ENCODE measurements at places on chromosomes 5 and 9.

- no peak for DNase-seq
Observed at GRCh38 chr9:27379311-27380251, 82.6 kb upstream of the EQTN start.

- DNase-seq: no peak
Observed at GRCh38 chr5:609506-609905, 2.6 kb upstream of the CEP72 start.

GRCh38 chr5:139880416-139881142, 85.0 kb downstream of the PSD2 start:
- no peak for DNase-seq

DNA sequence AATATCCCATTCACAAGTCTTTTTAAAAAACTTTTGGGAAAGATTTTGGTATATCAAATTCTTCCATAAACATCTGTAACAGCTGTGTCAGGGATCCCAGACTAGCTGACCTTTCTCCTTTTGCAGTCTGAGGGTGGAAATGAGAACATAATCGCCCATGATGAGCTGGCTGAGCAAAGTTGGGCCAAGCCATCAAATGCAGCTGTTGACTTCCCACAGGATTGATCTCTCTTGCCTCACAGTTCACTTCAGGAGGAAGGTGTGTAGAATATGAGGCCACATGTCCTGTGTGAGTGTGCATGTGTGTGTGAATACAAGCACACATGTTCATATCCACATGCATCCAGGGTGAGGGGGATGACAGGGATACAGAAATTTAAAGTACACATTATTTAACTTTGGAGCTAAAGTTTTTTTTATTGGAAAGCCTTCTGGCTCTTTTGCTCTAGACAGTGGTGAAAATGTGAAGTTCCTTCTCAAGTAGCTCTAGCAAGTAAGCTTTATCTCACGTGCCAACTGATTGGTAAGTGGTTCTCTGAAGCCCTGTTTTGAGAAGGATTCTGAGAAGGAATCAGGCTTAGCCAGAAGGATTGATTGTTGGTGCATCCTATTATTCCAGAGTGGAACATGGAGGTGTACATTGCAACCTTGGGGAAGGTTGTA, 468.8 kb upstream of the DMAC1 start:
- DNase-seq: no peak

GRCh38 chr5:25362799-25363198, 718.0 kb upstream of the CDH10 start:
- no peak for DNase-seq

- no peak for DNase-seq
Observed at GRCh38 chr5:92944337-92944736, 636.7 kb downstream of the NR2F1-AS1 start.

- peak; percentile 29 for DNase-seq
Observed at GRCh38 chr5:65672796-65673195, 48.0 kb downstream of the SHLD3 start.

DNA sequence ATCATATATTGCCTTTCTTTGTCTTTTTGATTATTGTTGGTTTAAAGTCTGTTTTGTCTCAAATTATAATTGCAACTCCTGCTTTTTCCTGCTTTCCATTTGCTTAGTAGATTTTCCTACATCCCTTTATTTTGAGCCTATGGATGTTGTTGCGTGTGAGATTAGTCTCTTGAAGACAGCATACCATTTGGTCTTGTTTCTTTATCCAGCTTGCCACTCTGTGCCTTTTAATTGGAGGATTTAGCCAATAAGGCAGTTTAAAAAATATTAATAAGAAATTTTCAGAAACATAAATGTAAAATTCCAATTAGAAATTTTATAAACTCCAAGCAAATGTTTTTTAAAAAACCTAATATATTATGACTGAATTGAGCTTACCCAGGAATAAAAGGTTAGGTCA, 24.0 kb downstream of the BTNL8 start:
- no peak for DNase-seq

DNA sequence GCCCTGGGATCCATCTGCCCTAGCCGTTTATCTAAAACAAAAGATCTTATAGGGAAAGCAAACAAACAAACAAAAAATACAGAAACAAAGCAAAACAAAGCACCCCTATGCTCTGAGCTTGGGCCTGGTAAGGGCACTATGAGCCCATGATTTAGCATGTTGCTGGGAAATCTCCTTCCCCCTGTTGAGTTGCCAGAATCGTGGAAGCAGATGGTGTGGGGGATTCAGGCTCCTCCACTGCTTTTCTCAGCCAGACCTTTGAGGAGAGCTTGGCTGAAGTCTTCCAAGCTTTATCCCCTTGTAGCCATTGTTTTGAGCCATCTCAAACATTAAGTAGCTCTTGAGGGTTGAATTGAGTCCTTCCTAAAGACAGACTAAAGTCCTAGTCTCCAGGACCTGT, 29.9 kb downstream of the TMC1 start:
- DNase-seq: no peak

DNA sequence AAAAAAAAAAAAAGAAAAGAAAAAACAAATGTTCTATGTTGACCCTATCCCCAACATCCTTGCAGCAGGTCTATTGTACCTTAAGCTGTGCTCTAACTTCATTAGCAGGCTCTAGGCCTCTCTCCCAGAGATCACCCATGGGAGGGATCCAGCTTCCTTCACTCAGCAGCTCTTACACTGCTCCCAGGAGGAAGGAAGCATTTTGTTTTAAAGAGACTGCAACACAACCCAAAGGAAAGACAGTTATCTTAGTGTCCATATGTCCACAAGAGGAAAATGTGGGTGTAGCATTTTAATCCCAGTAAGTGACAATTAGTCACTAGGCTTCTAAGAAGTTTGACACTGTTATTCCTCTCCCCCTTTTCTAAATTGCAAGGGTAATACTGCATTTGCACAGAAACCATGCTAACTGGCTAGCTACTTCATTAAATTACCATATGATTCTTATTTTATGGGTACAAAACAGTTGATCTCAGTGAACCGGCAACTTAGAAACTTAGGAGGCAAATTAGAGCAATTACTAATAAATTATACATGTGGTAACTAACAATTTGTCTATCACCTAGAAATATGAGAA, 58.8 kb downstream of the MARCHF3 start:
- DNase-seq: peak; percentile 36

DNA sequence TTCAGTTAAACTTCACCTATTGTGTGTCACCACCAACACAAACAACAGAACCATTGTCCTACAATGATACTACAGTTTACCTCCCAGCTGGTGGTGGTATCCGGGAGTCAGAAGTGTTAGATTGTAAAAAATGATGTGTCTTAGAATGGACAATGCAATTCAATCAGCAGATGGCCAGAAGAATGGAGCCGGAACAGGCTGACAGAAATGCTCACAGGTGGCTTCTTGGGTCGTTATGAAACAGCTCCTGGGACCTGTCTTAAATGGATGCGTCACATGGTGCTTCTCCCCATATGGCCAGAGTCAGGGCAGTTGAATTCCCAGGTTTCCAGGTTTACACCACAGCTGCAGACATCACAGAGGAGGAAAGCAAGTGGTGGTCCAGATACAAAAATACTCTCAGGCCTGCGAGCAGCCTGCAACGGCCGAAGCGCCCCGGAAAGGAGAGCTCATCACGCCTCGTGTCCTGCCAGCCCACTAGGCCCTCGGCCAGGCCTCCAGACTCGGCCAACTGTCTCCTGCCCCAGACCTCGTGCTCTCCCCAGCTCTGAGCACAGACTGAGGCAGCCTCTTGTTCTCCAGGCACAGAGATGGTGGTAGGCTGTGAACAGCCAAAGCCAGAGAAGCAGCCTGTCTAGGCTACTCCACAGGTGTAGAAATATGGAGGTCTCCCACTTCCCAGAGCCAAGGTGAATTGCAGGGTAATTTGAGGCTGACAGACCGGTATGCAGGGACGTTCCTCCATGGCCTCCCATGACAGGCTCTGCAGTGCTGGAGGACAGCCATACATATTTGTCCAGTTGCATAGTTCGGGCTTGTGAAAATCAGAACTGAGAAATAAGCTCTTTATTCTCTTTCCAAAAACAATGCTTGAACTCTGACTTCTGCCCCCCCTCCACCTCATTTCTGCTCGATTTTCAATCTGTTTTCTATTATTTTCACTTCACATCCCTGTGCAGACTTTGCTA, 98.5 kb upstream of the SPATA31C2 start:
- DNase-seq: peak; percentile 80

DNA sequence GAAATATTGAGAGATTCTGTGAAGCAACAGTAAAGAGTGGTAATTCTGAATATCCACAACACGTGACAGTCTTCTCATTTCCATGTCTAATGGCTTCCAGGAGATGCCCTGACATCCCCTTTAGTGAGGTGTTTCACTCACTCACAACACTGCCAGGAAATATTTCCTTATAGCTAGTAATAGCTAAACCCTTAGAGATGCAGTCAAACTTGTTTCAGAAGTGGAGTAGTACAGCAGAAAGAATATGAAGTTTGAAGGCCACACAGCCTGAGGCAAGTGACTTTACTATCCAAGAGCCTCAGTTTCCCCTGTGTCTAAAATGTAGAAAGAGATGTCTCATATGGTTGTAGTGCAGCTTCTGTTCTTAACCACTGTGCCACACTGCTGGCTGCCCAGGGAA, 139.2 kb downstream of the CDK5RAP2 start:
- DNase-seq: no peak

GRCh38 chr5:44697025-44697424, 111.7 kb upstream of the MRPS30 start:
- DNase-seq: no peak

GRCh38 chr5:155044591-155044990, 31.0 kb downstream of the KIF4B start:
- no peak for DNase-seq

GRCh38 chr9:6889868-6890267, 132.1 kb downstream of the KDM4C start:
- DNase-seq: no peak

- DNase-seq: peak; percentile 84
Observed at GRCh38 chr9:38362852-38363588, 29.5 kb upstream of the ALDH1B1 start.

DNA sequence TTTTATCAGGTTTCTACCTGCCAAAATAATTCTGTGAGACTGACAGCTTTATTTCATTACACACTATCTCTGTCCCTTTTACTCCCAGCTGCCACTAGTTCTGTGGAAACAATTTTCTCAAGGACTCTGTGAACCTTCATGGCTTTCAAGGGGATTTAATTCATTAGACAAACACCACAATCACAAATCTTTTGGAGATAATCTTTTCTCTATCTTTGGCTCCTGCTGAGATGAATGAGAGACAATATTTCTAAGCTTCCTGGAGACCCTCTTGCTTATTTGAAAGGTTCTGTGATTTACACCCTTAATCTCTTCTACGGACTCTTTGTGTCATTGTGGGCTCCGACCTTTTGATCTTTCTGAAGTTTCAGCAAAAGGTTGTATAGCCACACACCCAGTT, 222.6 kb downstream of the PRDM9 start:
- no peak for DNase-seq

GRCh38 chr5:3818624-3819023, 223.0 kb downstream of the IRX1 start:
- DNase-seq: no peak

DNA sequence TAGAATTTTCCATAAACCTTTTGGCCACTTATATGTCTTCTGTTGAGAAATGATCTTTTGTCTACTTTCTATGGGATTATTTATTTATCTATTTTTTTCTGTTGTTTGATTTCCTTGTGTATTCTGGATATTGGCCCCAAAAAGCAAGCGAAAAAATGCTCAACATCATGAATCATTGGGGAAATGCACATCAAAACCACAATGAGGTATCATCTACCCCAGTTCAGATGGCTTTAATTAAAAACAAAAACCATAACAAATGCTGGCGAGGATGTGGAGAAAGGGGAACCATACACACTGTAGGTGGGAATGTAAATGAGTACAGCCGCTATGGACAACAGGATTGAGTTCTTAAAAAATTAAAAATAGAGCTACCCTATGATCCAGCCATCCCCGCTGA, 125.0 kb upstream of the LPCAT1 start:
- peak; percentile 52 for DNase-seq

- DNase-seq: no peak
Observed at GRCh38 chr9:118423021-118423420, 718.8 kb downstream of the TLR4 start.

DNA sequence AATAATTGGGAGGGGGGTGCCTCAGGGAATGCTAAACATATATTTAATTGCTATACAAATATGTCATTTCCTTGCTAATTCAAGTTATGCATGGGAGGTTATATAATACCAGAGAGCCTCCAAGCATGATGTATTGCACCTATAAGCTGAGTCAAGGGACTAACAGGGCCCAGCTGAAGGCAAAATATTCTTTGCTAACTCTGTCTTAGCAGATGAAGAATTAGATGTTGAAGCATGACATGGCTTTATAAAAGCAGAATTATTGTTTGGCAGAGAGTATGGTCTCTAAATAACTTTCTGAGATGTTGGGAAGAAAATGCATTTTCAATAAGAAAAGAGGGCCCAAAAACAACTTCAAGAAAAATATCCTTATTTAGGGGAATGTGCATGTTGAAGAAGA, 60.4 kb downstream of the SGCD start:
- DNase-seq: no peak

DNA sequence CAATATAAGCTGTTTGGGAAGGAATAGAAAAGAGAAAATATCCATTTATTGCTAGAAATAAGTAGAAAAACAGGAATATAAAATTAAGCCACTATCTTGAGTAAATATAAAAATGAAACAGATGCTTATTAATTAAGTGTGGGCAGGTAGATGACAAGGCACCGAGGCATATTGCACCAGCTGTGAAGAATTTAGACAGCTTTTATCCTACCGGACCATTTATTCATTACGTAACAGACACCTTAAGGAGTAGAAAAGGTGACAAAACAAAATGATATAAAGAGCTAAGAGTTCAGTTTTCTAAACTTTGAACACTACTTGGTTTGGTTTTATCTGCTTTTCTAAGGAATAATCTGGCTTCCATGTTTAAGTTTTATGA, 404.1 kb downstream of the PTPRD start:
- no peak for DNase-seq

GRCh38 chr9:132114102-132114707, 34.5 kb upstream of the MED27 start:
- DNase-seq: peak; percentile 76

GRCh38 chr9:131799177-131799823, 59.4 kb upstream of the RAPGEF1 start:
- DNase-seq: peak; percentile 76

GRCh38 chr5:12805165-12805698, 901.0 kb upstream of the CTNND2 start:
- no peak for DNase-seq

- no peak for DNase-seq
Observed at GRCh38 chr5:10364186-10364689, 10.7 kb downstream of the MARCHF6 start.

- DNase-seq: no peak
Observed at GRCh38 chr9:77523891-77524290, 124.2 kb downstream of the GNA14 start.

Data from GM03348 (cell line).